ENCODE measurements at places on chromosomes 4 and X.

- no peak for DNase-seq
Observed at GRCh38 chr4:100962698-100963097, 384.6 kb downstream of the PPP3CA start.

DNA sequence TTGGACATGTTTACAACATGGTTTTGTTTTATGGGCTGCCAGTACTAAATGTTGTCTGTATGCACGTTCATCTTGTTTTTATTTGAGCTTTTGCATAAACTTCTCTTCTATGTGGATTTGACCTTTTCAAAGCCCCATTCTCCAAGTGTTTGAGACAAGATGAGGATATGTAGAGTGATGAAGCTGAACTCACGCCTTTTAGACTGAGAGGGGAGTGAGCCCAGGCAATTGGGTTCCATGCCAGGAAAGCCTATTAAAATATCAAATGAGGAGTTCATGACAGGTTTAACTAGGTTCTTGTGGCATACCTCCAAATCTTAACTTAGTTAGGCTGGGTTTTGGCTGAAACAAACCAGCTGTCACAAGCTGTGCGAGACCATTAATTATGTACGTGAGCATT lies 170.4 kb upstream of the LDB2 start:
- no peak for DNase-seq

DNA sequence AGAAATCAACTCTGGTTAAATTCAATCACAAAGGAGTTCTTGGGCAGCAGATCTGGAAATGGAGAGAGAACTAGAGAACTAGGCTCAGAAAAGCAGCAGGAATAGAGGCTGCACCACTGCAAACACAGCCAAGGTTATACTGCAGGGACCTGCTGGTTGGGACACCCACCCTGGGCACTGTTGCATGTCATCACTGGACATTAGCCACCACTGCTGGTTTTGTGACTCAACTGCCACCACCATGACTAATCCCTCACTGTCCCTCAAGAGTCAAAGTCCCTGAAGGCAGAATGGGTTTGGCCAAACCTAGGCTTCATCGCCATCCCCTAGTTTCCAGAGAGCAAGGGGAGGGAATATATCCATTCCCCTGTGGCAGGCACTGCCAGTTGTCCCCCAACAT lies 38.1 kb upstream of the IRAK1 start:
- no peak for DNase-seq

DNA sequence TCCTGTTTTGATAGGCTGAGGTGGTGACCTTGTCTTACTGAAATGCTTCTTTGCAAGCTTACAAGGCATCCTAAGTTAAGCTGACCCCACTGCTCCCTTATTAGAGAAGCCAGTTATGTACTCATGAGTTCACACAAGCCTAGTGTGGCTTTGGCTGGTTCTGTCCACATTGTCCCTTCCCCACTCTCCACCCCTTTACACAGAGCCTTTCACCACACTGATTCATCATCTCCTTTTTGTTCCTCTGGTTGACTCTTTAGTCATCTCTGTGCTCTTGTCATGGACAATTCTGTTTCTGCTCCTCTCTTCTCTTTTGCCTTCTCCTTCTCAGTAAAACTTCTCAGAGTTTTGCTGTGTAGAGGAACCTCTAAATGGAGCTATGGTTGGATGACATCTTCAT lies 4.9 kb downstream of the CHRNA9 start:
- DNase-seq, result no peak

- no peak for DNase-seq
Observed at GRCh38 chr4:113404841-113405240, 355.4 kb downstream of the ANK2 start.

GRCh38 chr4:122764821-122765215 lies 32.3 kb downstream of the BBS12 start:
- DNase-seq, result no peak

GRCh38 chr4:52102587-52102986 lies 51.5 kb downstream of the SPATA18 start:
- DNase-seq, result no peak

- DNase-seq, result no peak
Observed at GRCh38 chr4:123597586-123597985, 201.0 kb downstream of the SPRY1 start.

DNA sequence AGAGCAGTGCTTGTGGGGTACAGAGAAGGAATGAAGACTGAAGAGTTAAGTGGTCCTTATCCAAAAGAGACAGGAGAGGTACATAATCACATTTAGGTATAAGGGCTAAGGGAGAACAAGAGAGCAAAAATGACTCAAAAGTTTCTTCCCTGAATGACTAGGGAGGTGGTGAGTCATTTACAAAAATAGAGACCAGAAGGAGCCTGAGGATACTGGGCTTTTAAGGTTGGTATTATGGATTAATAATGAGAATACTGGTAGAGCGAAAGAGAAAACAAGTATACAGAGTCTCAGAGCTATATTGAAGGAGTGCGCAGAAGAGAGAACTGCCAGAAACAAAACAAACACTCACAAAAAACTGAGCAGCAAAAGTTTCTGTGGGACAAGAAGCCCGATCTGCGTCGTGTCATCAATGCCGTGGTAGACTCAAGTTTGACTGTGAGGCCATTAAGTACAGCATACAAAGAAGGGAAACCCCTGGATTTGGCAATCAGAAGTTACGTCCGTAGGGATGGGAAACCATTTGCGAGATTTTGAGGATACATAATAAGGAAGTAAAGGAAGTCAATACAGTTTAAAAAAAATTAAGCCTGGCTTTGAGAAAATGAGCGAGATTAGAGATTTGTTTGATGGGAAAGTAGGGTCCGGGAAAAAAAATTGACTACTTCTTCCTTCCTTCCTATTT lies 129.1 kb upstream of the STIM2 start:
- no peak for DNase-seq

DNA sequence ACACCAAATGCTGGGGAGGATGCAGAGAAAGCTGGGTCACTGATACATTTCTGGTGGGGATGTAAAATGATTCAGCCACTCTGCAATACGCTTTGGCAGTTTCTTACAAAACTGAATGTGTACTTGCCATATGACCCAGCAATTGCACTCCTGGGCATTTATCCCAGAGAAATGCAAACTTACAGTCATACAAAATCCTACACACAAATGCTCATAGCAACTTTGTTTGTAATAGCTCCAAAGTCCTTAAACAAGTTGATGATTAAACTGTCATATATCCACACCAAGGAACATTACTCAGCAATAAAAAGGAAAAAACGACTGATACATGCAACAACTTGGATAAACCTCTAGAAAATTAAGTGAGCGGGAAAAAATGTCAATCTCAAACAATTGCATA lies 12.3 kb downstream of the MID1 start:
- DNase-seq, result no peak

GRCh38 chr4:1506956-1507721 lies 100.9 kb upstream of the NKX1-1 start:
- no peak for DNase-seq

GRCh38 chrX:43968359-43968781 lies 4.8 kb downstream of the NDP start:
- DNase-seq, result no peak

DNA sequence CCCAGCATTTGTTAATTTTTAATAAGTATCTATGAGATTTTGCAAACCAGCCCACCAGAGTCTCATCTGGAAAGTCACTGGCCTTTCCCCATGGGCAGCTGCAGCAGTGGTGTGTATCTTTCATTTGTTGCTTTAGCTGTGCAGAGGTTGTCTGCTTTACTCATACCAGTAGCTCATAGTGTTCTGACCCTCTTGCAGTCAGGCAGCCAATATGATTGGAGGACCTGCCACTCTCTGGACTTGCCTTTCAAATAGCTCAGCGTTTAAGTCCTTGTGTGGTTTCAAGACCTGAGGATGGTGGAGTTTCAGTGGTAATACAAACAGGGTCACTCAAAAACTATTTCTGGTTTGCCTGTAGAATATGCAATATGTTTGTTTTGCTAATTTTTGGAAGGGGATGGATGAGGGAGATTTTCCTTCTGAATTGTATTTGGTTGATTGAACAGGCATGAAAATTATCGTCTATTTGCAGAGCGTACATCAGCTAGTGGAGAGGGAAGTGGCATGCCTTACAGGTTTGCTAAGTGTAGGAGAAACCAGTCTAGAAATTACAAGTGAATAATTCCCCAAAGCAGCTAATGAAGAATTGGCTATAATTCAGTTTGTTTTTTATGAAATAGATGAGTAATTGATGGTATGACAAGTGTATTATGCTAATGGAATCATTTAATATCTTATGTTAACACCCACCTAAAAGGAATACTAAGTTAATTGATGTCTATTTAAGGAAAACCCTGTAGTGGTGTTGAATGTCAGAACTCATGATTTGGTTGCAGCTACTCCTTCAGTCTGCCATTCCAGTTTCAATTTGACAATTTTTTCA lies 8.9 kb downstream of the POLA1 start:
- DNase-seq, result no peak

All from stimulated activated CD4-positive, alpha-beta T cell treated with anti-CD3 and anti-CD28 coated beads, Interleukin-4, amount 100 ng/mL, for 1 hour (primary cell).